HT1080 (cell line): ENCODE measurements at places on chromosomes 3 and 15.

DNA sequence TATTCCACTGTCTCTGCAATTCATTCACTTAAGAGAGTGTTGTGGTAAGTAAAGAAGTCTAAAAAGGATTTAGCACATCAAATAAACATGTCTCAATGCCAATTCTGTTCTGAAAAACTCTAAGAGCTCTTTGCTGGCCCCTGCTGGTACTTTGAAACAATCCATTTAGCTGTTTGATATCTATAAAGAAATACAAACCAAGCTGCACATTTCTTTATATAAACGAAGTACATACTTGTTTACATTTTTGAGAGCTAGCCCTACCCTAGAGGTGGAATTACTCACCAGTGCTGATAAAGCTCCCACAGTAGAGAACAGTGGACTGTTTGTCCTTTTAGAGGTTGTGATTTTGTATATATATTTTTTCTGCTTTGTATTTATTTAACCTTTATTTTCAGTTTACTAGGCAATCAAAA lies 75.5 kb downstream of the NEDD4 start:
- peak; percentile 82 for DNase-seq

GRCh38 chr3:170614214-170614966 lies 28.5 kb upstream of the SLC7A14 start:
- DNase-seq: peak; percentile 96

DNA sequence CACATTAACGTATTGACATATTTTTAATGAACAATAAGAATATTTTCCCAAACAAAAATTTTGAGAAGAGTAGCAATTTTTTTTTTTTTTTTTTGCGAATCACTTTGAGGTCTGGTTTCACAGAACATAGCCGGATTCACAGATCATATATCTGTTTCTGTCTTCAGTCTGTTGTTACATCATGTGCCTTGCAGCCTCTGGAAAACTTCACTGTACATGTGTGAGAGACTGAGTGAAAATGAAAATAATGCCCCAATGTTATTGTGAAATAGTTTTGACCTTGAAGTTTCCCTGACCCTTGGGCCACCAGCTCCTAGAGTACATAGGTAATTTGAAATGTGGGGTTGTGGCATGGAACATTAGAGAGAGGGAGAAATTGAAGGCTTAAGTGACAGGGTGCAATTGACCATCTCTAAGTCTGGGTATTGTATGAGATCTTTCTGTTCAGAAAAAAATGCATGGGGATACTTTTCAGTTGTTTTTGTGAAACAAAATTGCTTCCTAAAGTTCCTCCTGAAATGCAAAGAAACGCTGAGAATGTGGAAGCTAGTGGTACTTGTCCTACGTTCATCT lies 14.0 kb downstream of the ITPR1 start:
- DNase-seq: no peak

DNA sequence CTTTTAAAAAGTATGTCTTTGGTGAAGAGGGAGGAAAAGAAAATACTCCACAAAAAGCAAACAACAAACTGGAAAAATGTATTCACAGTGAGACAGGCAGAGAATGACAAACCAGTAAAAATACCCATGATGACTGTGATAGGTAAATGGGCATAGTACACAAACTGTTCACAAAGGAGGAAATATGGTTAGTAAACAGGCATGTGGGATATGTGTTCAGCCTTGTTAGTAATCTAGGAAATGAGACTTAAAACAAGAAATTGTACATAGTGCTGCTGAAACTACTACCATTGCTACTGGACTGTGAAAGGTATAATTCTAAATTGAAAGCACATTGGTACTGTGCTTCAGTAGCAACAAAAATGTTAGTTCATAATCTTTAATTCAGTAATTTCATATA lies 50.1 kb downstream of the UBE2E2 start:
- no peak for DNase-seq

- DNase-seq: no peak
Observed at GRCh38 chr15:96067677-96068076, 262.8 kb upstream of the NR2F2 start.

GRCh38 chr15:69939513-69940440 lies 157.9 kb downstream of the TLE3 start:
- DNase-seq: no peak

- peak; percentile 98 for DNase-seq
Observed at GRCh38 chr15:40338921-40339620, 1.7 kb downstream of the CCDC9B start.

DNA sequence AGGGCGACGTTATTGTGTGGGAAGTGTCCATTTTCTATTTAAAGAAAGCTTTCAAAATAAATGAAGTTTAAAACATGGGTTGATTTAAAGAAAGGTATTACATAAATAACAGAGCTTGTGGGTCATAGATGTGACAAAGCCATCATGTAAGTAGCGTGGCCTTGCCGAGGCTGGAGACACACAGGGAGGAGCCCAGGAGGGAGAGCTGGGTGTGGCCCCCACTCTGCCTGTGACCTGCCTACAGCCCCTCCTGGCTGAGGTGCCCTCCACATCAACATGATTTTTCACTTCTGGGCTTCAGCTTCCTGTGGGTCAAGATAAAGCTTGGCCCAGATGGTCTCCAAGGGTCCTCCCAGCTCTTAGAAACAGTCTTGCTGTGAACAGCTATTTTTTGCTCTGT lies 12.5 kb upstream of the MGLL start:
- no peak for DNase-seq

DNA sequence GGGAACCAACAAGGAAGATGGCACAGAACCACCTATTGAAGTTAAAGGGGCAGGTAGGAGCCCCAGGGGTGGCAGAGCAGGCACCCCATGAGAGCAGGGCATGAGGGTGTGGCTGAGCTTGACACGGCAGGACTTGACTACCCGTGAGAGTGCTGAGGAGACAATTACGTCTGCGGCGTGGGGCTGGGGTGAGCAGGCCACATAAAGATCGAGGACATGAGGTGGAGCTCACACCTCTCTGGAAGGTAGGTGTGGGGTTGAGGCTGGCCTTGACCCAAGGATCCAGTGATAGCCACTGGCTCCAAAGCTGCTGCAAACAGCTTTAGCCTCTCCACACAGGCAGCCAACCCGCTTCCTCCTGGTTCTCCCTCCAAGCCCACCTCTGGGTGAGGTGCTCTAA lies 64.5 kb downstream of the PCSK6 start:
- DNase-seq: no peak

DNA sequence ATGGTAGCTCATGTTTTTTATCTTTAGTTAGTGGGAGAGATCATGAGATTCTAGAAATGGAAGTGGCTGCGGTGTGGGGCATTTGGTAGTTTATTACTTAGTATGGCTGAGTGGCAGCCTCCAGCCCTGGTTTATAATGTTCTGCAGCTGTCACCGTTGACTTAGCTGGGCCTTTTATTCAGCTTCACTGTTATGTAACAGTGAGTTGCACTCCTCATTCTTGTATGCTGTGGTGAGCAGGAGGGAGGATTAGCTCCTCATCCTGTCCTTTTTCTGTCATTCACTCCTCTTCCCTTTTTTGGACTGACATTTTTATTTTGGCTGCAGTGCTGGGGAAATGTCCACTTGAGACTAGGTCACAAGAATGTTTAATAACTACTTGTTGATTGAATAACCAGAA lies 29.5 kb downstream of the RAD54L2 start:
- no peak for DNase-seq
